Type B pancreatic cell (in vitro differentiated cells): ENCODE measurements at places on chromosomes 1 and 21. TPM values are rescaled to one million over a fixed set of nuclear protein-coding genes. Genes with fewer than 3 reads are reported as not detected.

GRCh38 chr1:198937231-198938031 lies 298.6 kb downstream of the PTPRC start:
- no peak for DNase-seq

VAV3 gene
- 10.0 and 12.3 TPM in 2 replicates for total RNA-seq

- no peak for DNase-seq
Observed at GRCh38 chr1:155110381-155110780, 17.3 kb upstream of the EFNA1 start.

GRCh38 chr21:46188226-46189212 lies 4.3 kb upstream of the SPATC1L start:
- DNase-seq, result no peak
